Central memory CD4-positive, alpha-beta T cell (primary cell): ENCODE measurements at places on chromosomes 6 and 20.

- DNase-seq, result no peak
Measured at GRCh38 chr6:34924831-34925625, 36.0 kb downstream of the ANKS1A start.

GRCh38 chr6:155498370-155498769 is 42.7 kb upstream of the NOX3 start:
- DNase-seq, result no peak

- no peak for DNase-seq
Measured at GRCh38 chr20:62297449-62298227, 5.2 kb upstream of the ADRM1 start.

GRCh38 chr6:14734052-14734415 is 511.8 kb upstream of the JARID2 start:
- DNase-seq, result no peak

GRCh38 chr6:149566410-149567193 is 427 bp downstream of the GINM1 start:
- DNase-seq, result peak; percentile 46

GRCh38 chr6:137121401-137121997 is 51.9 kb downstream of the IL22RA2 start:
- no peak for DNase-seq

DNA sequence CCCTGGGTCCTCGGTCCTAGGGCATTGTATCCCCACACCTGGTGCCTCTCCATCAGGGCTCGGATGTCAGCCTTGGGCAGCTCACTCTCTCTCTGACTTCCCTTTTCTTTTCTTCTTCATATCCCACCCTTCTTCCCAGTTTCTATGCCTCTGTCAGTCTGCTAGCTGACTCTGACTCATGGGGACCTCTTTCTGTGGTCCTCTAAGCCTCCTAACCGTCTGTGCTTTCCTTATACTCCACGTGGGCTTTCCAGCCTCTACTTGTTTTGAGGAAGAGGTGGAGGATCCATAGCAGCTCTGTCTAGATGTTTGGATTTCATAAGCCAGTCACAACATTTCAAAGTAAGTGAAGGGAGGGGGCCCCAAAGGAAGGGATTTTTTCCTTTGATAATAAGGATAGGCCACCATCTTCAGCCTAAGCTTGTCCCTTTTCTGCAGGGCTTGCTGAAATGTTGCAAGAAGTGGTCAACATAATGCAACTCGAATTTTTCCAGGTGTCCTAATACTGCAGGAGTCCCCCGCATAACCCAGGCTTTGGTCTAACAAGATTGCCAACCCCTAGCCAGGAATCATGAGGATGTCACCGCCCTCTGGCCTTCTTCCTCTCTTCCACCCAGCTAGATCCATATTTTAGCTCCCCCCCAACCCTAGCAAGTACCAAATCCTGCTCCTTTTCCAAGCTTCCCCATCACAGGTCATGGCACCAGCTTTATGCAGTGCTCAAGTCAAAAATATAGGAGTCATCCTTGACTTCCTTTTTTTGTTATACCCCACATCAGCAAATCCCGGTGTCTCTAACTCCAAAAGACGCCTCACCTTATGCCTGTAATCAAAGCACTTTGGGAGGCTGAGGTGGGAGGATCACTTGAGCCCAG is 8.7 kb upstream of the PLTP start:
- no peak for DNase-seq

DNA sequence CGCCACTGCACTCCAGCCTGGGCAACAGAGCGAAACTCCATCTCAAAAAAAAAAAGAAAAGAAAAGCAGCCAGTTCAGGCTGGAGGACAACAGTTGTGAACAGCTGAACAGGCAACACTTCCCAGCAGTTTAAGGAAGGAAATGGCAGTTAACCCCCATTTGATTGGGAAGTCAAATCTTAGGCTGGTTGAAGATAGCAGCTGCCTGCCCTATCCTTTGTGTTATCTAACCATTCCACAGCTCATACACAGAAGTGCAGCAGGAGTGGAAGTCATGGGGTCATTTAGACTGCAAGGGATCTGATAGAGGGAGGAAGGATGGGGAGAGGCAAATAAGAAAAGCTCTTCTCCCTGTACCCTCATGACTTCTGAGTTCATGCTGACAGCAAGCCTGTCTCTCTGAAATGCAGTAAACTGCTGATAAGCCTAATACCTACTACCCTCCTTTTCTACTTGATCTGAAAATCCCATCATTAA is 35.3 kb downstream of the KCTD20 start:
- DNase-seq, result no peak

- DNase-seq, result no peak
Measured at GRCh38 chr6:142334294-142334693, 32.5 kb downstream of the ADGRG6 start.

- DNase-seq, result no peak
Measured at GRCh38 chr6:162058281-162058875, 669.2 kb downstream of the PRKN start.

GRCh38 chr6:53641348-53641747 is 24.2 kb downstream of the KLHL31 start:
- DNase-seq, result no peak

- no peak for DNase-seq
Measured at GRCh38 chr6:38233161-38233791, 406.5 kb downstream of the BTBD9 start.
